ENCODE measurements at places on chromosomes 5 and 9.

DNA sequence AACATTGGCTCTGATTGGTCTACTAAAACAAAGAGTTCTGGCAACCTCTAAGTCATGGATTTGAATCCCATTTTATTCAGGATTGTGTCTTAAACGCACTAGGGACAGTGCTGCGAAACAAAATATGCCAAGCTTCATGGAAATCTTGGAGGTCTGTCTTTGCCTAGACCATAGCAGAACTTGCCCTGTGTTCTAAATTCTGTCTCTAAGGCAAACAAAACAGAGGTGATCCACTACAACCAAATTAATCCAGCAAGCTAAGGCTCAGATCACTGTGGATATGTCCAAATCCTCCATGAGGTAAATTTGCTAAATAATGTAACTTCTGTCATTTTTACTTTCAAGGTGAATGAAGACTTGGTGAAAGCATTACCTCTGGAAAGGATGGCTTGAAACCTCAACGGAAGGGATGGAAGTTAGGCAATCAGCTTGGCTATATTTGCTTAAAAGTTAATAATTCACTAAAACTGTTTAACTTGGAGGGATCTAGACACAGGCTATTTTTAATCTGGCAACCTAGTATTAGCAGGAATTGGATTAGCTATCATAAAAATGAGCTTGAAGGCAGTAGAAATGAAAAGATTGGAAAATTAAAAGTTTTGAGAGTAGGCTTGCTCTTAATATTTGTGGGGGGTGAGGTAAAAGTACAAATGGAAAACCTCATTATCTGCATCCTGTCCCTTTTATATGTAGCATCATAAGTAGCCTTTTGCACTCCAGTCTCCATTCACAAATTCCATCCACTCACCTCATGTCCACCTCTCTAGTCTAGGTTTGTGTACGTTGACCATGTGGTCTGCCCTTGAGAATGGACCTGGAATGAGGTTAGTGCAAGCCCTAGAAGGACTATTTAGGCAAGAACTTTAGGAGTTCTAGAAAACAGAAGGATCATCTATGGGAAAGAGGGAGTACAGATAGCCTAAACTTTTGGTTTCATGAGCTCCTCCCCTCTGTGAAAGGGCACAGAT, 176.2 kb downstream of the SMC2 start:
- no peak for DNase-seq

- DNase-seq, result no peak
Measured at GRCh38 chr5:149421834-149422233, 42.7 kb upstream of the IL17B start.

DNA sequence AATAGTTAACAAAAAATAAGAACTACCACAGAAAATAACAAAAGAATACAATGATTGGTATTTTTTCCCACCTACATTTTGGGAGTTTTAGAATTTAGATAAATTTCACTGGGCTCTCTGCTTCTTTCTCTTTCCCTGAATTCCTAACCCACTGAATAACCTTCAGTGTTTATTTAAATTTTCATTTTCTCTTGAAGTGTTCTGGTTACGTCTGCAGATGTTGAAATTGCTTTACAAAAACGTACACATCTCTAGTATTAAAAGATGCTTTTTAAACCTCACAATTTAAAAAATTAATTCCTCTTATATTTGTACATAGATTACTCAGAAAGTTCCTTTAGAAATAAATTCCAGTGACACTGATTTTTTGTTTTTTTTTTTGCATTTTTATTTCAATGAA, 158.7 kb upstream of the TUT7 start:
- DNase-seq, result no peak

- no peak for DNase-seq
Measured at GRCh38 chr9:38084556-38084880, 15.5 kb upstream of the SHB start.

- no peak for DNase-seq
Measured at GRCh38 chr9:35552837-35553236, 52.2 kb upstream of the TESK1 start.

DNA sequence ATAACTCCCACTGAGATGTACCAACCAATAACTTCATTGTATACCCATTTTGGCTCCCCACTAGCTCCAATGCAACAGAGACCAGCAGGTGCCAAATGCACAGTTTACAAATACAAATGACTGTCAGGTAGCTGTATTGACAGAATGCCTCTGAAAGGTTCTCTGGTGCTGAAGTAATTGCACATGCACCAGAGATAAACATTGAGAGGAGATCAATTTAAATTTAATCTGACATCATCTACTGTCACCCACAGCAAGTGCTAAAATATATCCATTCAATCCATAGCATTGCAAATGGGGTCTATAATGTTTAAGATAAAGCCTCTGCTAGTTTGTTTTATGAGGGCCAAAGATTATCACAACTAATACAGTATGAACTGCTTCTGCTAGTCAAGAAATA, 80.2 kb downstream of the STX17 start:
- no peak for DNase-seq

GRCh38 chr5:141040093-141040770, 10.9 kb upstream of the PCDHB1 start:
- peak; percentile 60 for DNase-seq

DNA sequence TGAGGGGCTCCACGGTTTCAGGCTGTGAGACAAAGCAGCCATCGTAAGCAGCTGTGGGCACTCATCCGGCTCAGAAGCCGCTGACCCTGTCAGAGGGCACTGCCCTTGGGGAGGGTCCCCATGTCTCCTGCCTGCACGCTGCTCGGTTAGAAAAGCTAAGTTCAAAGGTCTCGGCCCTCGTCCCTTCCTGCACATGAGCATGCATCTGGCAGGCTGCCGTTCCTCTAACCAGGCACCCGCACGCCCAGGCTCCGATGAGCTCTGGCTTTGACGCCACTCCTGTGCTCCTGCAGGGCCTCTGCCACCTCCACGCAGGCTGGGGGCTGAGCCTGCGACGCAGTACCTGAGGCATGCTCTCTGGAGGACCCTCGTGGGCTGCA, 51.3 kb downstream of the NKD2 start:
- no peak for DNase-seq

DNA sequence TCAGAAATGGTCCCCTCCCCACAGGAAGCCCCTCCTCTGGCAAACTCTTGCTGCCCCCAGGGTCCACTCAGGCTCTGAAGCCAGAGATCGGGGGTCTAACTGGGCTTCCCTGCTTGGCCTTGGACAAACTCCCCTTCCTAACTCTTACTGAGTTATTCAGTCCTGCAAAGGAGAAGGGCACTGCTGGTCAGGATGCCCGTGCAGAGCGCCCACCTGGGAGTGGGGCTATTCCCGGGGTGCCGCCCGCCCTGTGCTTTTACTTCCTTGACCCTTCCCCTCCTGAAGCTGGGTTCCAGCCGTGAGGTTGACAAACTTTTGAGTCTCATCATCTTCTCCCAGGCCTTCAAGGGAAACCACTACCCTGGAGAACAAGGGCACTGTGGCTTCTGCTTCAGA, 4.9 kb downstream of the TBC1D9B start:
- DNase-seq, result no peak

GRCh38 chr5:177959315-177959714, 36.7 kb downstream of the PROP1 start:
- DNase-seq, result no peak

DNA sequence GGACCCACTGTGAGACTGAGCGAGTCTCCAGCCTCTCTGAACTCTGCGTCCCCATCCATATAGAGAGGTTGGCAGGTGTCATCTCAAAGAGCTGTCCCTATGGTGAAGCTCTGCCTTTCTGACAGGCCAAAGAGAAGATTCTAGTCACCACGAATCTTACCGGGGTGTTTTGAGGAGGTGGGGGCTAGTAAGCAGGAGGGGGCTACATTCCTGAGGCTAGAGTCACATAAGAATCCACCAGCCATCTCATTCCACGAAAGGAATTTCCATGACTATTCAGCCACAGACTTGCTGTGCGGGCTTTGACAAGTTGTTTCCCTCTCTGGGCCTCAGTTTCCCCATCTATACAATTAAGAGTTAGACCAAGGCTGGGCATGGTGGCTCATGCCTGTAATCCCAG, 16.3 kb downstream of the PDGFRB start:
- DNase-seq, result no peak

- DNase-seq, result no peak
Measured at GRCh38 chr9:79719021-79719420, 147.3 kb downstream of the TLE4 start.

DNA sequence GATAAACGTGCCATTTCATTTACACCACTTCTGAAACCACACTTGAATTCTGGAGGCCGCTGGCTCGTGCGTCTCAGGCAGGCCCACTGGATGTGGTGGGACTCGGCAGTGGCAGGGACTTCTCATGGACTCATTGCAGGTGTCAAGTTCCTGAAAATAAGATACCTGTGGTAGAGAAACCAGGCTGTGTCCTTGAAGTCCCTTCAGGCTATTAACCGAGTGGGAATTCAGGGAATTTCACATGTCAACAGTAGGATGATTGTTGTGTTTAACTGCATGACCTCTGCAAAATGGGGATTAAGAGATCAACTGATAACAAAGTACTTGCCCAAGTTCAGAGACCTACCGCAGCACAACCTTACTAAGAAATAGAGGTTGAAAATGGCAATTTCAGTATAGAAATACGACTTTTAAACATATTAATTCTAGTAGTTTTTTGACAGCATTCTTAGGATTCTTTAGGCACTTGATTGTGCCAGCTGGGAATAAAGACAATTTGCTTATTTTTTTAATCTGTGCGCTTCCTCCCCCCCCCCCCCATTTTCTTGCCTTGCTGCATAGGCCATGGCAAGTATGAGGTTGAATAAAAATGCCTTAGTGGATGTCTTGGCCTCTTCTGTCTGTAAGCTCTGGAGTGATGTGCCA, 26.8 kb downstream of the TRIP13 start:
- DNase-seq, result no peak

DNA sequence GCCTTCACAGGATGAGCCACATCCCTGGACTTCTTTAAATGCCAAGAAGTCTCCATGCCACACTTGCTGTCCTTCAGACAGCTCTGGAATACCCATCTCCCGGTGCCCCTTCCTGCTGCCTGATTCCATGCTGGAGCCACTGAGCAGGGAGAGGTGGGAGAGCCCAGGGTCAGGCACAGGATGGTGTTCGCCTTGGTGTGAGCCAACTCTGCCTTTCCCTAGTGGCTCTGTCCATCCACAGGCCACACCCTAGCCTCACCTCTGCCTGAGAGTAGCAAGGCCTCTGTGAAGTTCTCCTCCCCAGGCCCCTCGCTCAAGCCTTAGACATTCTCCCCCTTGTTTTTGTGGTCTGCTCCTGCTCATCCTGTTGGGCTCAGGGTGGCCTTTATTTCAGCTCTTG, 54.2 kb upstream of the ANGPTL2 start:
- DNase-seq, result no peak

DNA sequence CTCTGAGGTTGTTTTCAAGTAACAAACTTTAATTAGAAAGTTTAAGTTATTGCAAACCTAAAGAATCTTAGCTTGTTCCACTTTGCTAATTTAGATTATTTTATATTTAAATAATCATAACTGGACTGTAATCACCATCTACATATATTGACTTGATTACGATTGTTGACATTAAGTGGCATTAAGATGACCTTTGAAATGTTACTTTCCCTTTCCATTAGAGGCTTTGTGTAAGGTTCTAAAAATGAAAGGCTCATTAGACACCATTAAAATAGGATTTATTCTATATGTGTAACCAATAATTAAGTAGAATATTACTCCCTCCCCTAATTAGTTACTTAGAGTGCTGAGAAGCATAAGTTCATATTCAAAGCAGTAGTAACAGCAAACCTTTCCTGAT, 358.1 kb downstream of the GLIS3 start:
- DNase-seq, result no peak

DNA sequence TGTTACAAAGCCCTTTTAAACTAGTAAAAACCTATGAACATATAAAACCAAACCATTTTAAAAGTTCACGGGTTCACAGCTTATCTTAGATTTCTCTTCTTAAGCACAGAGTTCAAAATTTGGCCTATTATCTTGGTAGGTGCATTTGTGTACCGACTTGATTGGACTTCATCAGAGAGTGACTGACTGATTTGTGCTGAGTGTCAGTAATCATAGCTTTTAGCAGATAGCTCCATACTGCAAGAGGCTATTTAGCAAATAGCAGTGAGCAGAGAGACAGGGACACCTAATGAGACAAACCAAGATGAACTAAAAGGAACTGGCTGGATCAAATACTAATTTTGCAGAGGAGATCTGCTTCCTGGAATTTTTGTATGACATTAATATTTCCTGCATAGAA, 274.5 kb downstream of the PRR16 start:
- DNase-seq, result no peak
